ENCODE measurements at places on chromosomes 3 and 15. TPM values are rescaled to one million over a fixed set of nuclear protein-coding genes. Genes with fewer than 3 reads are reported as not detected.
A peak's percentile ranks its signal among the peaks of the same experiment; 100 is the strongest.

DNA sequence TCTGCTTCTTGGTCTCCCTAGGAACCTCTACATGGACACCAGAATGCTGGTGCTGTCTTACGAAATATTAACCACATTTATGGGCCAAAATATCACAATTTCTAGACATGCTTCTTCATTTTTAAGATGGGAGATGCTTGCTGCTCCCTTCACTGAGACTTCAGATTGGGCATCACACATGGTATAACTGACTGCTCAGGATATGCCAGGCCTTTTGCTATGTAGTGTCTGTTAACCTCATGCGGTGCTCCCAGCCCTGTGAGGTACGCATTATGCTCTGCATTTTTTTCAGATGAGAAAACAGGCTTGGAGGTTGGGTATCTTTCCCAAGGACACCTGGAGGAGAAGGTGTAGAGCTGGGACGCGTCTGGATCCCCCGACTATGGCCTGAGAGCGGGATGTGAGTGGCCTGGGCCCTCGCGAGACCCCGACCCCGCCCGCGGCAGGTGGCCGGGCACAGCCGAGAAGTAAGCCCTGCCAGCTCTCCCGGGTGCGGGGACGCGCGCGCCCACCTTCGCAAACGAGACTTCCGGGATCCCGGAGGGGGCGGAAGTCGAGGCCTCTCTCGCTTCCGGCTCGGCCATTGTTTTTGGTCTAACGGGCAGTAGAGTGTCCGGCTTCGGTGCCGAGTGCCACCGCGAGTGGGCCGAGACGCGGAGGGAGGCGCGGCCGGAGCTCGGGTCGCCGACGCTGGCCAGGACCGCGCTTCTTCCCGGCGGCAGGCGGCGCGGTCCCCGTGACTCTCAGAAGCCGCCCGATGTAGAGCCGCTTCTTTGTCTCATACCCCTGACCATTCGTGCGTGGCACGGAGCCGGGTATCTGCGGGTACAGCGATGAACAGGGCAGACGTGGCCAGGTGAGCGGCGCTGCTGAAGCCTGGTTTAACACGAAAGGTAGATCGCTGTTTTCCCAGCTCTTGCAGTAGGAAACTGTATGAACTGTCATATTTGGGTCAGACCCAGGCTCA lies at the start of gene ZKSCAN7:
Gene ZKSCAN7, plus strand, starts transcription at position 568 of the 967 bp plus-strand sequence. CDS start 1,855 bp downstream, outside the sequence.
- peak; percentile 87 for DNase-seq

- no peak for DNase-seq
Measured at GRCh38 chr15:51067510-51067909, 27.2 kb downstream of the TNFAIP8L3 start.

- DNase-seq, result peak; percentile 22
Measured at GRCh38 chr3:192122832-192123594, 604.3 kb downstream of the FGF12 start.

GRCh38 chr3:23277688-23278087 lies 74.6 kb downstream of the UBE2E2 start:
- no peak for DNase-seq

- no peak for DNase-seq
Measured at GRCh38 chr3:65246561-65246960, 558.8 kb upstream of the ADAMTS9 start.

- DNase-seq, result no peak
Measured at GRCh38 chr3:187811585-187812250, 66.5 kb upstream of the BCL6 start.

DNA sequence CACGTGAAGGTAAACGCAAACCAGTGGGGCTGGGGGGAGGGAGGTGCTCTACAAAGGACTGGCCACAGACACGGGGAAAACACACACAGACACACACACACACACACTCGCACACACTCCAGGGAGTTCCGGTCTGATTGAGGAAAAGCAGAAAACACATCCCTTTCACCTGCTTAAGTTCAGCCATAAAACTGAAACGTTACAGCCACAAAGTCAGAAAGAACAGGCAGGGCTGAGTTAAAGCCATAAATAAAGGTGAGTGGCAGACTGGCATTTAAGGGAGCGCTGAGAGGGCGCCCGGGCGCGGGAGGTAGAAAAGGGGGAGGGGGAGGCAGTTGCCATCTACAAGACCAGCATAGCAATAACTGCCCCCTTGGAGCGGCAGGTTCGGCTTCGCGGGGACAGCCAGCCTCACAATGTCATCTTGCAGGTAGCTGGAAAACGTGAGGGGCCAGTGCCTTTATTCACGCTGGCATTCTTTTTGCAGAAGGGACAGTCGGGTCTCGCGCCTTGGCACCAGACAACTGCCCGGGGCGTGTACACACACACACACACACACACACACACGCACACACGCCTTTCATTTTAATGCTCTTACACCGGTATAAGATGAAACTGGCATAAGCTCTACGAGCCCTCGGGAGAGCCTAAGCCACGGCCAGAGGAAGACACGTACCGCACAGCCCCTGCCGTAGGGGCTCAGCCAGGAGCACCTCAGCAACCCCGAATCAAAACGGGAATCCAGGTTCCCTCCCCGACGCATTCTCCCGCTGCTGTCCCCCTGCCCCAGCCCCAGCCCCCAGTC lies 866 bp downstream of the TNIK start:
- peak; percentile 64 for DNase-seq

DNA sequence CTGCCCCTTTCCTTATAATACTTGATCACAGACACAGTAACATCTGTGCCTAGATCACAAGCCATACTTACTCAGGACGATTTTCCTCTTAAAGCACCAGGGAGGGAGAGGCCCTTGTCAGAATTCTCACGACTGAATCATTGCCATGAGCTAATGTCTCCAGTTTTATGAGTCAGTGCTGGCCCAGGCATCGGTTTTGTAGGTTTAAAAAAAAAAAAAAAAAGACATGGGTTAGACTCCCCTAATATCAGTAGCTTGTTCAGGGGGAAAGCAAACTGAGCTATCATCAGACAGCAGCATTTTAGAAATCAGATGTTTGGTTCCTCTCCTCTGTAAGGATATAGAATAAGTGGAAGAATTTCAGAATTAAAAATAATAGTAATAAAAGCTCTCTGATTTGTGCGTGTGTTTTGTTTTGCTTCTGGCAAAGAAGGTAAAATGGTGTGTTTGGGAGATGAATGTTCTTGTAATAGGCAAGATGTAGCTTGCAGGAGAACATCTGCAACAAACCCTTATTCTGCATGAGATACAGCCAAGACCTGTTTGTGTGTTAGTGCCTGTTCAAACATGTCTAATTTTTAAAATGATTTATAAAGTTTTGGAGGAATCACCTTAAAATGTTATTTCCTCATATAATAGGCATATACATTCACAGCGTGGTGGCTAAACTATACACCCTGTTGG lies 193.6 kb downstream of the TP63 start:
- DNase-seq, result peak; percentile 16

- DNase-seq, result no peak
Measured at GRCh38 chr15:92606126-92606835, 49.3 kb downstream of the FAM174B start.

GRCh38 chr15:71109130-71109529 lies 6.1 kb upstream of the THSD4 start:
- no peak for DNase-seq

- no peak for DNase-seq
Measured at GRCh38 chr3:107512108-107512507, 10.7 kb upstream of the BBX start.

GRCh38 chr15:60590935-60591495 lies 112.1 kb upstream of the ICE2 start:
- peak; percentile 58 for DNase-seq

DNA sequence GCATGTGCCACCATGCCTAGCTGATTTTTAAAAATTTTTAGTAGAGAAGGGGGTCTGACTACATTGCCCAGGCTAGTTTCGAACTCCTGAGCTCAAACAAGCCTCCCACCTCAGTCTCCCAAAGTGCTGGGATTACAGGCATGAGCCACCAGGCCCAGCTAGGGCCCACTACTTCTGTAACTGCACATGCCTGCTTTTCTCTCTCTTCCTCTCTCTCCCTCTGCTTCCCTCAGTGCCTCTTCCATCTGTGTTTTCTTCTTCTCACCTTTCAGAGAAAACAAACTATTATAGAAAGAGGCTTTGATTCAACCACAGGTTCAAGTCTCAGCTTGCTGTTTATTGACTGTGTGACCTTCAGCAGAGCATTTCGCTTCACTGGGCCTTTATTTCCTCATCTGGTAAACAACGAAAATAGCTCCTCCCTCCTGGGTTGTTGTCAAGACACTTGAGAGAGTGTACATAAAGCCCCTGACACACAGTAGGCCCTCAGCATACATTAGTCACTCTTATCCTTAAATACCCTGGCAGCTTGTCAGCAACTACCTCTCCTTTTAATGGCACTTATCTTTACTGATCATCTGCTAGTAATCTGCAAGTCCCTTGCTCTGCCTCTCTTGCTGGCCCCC lies 10.2 kb downstream of the TADA3 start:
- no peak for DNase-seq

DNA sequence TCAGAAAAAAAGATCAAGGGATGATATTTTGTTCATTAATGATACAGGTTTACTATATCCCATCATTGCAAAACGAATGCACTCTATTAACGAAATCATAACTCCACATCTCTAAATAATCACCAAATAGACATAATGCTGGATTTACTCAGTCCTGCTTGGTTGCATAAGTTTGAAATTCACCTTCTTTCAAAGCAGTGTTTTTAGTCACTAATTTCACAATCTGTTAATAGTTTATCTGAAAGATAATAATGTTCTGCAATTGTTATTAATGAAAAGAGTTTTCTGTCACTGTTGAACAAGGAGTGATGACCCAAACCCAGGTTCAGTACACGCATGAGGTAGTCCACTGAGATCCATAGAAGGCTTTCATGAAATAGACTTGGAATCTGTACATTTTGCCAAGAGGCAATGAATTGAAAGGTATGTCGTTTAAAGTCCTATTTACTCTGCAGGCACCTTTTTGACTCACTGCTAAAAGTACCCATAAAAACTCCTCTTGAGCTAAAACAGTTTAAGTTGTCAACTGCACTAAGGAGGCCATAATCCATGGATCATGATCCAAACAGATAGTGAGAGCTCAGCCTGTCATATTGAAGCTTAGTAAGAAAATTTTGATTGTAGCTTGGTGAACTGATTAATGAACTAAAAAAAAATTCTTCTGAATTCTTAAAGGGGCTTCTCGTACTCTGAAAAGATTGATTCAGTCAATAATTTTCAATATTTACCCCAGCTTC lies 75.6 kb upstream of the MBNL1 start:
- no peak for DNase-seq

GRCh38 chr15:80727196-80727595 lies 32.1 kb downstream of the ABHD17C start:
- no peak for DNase-seq

GRCh38 chr3:72181251-72181650 lies 396.3 kb upstream of the PROK2 start:
- no peak for DNase-seq

- DNase-seq, result no peak
Measured at GRCh38 chr3:140088513-140088912, 153.5 kb downstream of the CLSTN2 start.

- no peak for DNase-seq
Measured at GRCh38 chr3:41000471-41000870, 198.8 kb upstream of the CTNNB1 start.

- no peak for DNase-seq
Measured at GRCh38 chr15:25847051-25847450, 16.1 kb downstream of the ATP10A start.

- no peak for DNase-seq
Measured at GRCh38 chr15:59557581-59557980, 54.0 kb upstream of the GCNT3 start.

DNA sequence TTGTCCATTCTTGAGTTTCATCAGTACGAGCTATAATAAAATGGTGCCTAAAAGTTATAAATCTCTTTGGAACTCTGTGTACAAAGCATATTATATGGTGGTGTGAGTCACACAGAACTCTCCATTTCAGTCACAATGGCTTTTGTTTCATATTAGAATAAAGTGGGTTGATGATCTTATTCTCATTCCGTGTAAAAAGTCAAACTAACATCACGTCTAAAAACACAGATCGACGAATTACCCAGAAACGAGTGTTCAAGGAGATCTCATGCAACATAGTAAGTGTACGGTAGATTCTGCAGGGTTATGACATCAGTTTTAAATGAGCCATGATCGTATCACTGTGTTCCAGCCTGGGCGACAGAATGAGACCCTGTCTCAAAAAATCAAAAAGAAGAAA lies 122.4 kb downstream of the FOXP1 start:
- DNase-seq, result no peak

GRCh38 chr15:77836906-77837648 lies 204.4 kb upstream of the LINGO1 start:
- no peak for DNase-seq

- no peak for DNase-seq
Measured at GRCh38 chr15:45288947-45289346, 36.9 kb downstream of the SLC28A2 start.

- no peak for DNase-seq
Measured at GRCh38 chr15:69474846-69475455, 22.3 kb downstream of the RPLP1 start.

- no peak for DNase-seq
Measured at GRCh38 chr15:95277266-95277665, 1045.9 kb downstream of the MCTP2 start.

DNA sequence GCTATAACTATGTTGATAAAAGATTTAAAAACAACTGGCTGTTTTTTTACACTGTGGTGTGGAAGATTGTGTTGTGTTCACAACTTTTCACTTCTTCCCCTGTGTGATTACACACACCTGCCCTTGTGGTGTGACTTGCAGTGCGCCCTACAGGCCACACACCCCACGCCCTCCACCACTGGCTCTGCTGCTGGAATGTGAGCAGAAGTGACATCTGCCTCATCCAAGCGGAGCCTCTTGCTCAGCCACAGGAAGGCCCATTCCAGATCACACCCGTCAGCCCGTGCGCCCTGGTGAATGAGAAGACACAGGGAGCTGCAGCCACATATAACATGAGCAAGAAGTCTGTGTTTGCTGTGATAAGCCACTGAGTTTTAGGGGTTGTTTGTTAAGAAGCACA lies 7.0 kb downstream of the CCR2 start:
- no peak for DNase-seq

DNA sequence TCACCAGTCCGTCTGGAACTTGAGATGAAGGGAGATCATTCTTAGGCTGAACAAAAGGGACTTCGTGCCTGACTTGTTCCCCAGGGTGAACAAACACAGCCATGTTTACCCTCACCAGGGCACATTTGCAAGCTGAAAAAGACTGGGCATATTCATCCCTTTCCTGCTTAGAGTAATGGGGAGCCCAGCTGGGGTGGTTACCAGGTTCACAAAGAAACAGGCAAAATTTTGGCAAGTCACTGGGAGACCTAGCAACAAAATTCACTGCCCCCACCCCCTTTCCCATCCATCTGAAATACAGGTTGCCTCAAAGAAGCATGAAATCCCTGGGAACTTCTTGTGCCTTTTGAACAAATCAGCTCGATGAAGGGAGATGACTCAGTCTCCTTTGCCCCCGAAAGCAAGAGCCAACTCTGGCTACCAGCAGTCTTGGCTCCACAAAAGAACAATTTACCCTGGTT lies 775.0 kb downstream of the SQOR start:
- no peak for DNase-seq

PCLAF gene
- total RNA-seq, result 1.0 TPM

ALDH1A2 gene
- total RNA-seq, result 69.0 TPM

WDR93 gene
- total RNA-seq, result not detected

CAV3 gene
- total RNA-seq, result 18.8 TPM

MCF2L2 gene
- 0.23 TPM for total RNA-seq

SFMBT1 gene
- 12.3 TPM for total RNA-seq

TMEM207 gene
- total RNA-seq, result not detected

CPB1 gene
- total RNA-seq, result 2.4 TPM

ADGRG7 gene
- total RNA-seq, result not detected

CCR3 gene
- total RNA-seq, result not detected

VIPR1 gene
- total RNA-seq, result 6.5 TPM

PRSS50 gene
- total RNA-seq, result 0.31 TPM

ETV5 gene
- total RNA-seq, result 6.1 TPM

ZNF654 gene
- total RNA-seq, result 10.4 TPM

PIK3R4 gene
- 19.0 TPM for total RNA-seq

LMAN1L gene
- total RNA-seq, result 216 TPM

SLC6A20 gene
- not detected for total RNA-seq

Measured in right cardiac atrium (tissue), 5 donors.